ENCODE measurements at places on chromosomes 12 and 14.

- DNase-seq: no peak
These were observed 52.5 kb downstream of the KANSL2 start for GRCh38 chr12:48629541-48629940.

- DNase-seq: no peak
These were observed 16.2 kb downstream of the VPS33A start for GRCh38 chr12:122250047-122250446.

- no peak for DNase-seq
These were observed 590 bp downstream of the DDIT3 start for GRCh38 chr12:57519796-57520052.

DNA sequence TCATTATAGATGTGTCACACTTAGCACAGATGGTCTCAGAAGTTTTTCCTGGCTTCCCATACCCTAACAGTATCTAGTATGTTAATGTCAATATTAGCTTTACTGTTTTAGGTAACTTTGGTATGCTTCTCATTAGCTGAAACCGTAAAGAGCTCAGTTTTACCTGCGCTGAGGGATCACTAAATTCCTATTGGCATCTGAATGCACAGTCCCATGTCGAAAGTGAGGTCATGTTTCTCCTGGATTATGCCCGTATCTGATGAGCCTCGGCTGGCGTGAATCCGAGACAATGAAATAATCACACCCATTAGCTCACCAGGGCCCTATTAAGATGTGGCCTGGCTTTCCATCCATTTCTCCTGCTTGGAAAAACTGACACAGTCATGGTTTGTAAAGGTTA is 418.2 kb downstream of the ZFP36L1 start:
- DNase-seq: no peak

GRCh38 chr12:124597041-124597440 is 29.6 kb upstream of the NCOR2 start:
- no peak for DNase-seq

DNA sequence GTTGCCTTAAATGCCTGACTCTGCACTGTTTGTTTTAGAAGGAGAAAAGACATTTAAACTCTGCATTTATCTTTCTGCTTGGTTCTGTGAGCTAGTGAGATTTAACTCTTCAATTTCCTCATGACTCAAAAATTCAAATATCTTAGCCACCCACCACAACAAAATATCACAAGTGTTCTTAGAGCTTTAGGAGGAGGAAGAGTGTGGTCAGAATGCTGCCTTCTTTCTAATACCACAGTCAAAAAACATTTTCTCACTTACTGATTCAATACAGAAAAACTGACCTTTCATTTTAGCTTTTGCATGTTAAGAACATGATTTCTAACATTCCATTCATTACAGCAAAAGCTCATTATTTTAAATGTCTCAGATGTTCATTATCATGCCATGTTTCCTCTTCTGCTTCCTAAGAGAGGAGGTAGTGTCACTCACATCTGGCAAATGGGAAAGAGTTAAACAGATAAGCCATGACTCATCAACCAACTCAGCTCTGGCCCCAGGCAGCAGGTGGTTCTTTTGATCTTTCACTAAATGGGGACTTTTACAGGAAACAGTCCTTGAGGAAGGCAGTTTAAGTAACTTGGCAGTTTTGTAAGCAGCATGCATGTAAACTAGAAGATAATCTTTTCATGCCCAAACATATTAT is 56.4 kb upstream of the RNU6-8 start:
- DNase-seq: no peak

GRCh38 chr12:121822393-121823100 is 18.7 kb downstream of the SETD1B start:
- DNase-seq: no peak

Data from stimulated activated CD4-positive, alpha-beta T cell treated with anti-CD3 and anti-CD28 coated beads, Interleukin-15, amount 100 ng/mL, for 1 hour (primary cell).